Umbilical cord (tissue), 2 donors: ENCODE measurements at places on chromosomes 16 and 17. TPM values are rescaled to one million over a fixed set of nuclear protein-coding genes. Genes with fewer than 3 reads are reported as not detected.

- DNase-seq: peak; percentile 95
Measured at GRCh38 chr16:79653373-79653891, 52.9 kb upstream of the MAF start.

DNA sequence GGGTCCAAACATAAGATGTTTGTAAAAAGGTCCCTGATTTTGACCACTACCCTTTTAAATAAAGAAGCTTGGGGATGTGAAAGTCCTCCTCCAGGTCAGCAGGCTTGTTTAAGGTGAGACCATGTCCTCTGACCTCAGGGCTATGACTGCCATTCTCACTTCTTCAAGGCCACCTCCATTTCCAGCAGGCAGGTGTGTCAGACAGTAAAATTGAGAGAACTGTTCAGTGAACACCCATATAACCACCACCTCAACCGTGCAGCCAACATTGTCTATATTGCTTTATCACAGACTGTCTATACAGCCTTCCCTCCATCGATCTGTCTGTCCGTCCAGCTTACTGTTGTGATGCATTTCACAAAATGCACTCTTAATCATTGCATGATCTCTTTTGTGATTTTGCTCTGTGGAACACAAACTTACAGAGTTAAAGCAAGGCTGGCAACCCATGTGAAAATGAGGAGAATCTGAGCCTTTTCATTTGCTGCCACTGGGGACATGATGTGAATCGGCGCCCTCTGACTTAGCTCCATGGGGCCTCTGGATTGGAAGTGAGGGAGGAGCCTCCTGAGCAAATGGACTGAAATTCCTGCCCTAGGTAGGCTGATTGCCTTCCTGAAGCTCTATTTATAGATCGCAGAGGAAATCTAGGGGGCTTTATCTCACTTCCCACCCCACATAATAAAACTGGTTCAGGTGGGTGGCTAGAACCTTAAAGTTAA is 53.8 kb downstream of the ZNRF1 start:
- DNase-seq: no peak

DNA sequence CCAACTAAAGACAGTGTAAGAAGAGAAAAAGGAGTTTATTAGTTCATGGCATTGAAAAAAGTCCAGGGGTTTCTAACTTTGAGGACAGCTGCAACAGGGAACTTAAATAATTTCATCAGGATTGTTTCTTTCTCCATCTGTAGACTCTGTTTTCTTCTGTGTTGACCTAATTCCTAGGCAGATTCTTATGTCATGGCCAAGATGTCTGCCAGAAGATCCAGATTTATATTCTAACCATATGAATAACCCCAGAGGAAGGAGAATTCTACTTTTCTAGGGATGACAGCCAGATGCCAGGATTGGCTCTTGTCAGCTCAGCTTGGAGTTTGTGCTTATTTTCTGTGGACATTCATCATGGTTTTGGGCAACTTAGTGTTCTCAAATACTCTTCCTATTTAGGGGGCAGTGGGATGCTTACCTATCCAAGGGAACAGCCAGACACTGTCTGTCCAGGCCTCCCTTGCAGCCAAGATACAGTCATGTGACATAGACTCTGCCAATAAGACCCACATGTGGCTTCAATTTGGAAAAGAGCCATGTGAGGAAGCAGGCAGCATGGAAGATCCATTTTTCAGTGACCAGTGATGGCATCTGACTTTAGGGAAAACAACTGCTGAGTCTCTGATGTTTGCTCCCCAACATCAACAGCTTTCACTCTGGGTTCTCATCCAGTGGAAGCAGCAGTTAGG is 18.2 kb downstream of the PCTP start:
- DNase-seq: no peak

DNA sequence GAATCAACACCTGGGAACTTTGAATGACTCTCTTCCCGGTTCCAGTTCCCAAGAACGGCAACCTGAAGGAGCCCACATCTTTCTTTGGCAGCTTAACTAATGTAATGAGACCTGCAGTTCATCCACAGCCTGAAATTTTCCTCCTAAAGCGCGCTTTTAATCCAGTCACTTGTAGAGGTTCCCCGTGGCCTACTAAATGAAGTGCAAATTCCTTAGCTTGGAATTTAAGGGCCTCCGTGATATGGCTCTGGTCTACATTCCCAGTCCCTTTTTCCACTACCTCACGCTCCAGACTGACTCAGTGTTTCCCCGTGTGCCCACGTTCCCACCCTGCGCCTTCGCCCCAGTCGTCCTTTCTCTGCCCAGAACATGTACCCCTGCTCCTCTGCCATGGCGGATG is 27.2 kb downstream of the FZD2 start:
- DNase-seq: peak; percentile 50

- peak; percentile 93 for DNase-seq
Measured at GRCh38 chr17:60601447-60602384, 1.7 kb downstream of the PPM1D start.

- no peak for DNase-seq
Measured at GRCh38 chr17:82615084-82616020, 32.9 kb downstream of the WDR45B start.

- DNase-seq: no peak
Measured at GRCh38 chr16:77955127-77955526, 67.2 kb upstream of the CLEC3A start.

- DNase-seq: no peak
Measured at GRCh38 chr16:74568961-74569631, 37.8 kb downstream of the GLG1 start.

GRCh38 chr16:86964796-86965241 is 352.4 kb downstream of the C16orf95 start:
- no peak for DNase-seq

GRCh38 chr17:9371019-9371418 is 204.6 kb downstream of the STX8 start:
- DNase-seq: no peak

DNA sequence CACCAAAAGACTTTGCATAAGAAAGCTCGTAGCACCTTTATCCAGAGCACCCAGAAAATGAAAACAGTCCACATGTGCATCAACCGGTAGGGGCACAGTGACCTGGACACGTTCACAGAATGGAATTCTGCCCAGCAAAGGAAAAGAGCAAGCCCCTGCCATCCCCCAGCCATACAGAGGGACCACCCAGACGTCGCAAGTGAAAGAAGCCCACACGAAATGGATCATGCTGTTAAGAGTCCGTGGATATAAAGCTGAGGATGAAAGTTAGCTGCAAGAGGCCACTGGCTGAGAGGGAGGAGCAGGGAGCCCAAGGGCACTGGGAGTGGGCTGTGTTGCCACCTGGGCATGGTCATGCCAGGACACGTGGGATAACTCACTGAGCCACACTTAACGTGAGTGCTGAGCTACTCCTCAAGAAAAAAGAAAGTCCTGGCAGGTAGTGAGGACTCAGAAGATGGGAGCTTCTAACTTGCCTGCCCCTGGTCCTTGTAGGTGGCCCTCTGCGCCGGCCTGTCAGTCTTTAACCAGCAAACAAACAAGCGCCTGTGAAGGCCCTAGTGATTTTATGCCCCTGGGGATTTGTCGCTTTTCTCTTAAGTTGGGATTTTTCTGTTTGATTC is 190.7 kb downstream of the C16orf95 start:
- DNase-seq: no peak

DNA sequence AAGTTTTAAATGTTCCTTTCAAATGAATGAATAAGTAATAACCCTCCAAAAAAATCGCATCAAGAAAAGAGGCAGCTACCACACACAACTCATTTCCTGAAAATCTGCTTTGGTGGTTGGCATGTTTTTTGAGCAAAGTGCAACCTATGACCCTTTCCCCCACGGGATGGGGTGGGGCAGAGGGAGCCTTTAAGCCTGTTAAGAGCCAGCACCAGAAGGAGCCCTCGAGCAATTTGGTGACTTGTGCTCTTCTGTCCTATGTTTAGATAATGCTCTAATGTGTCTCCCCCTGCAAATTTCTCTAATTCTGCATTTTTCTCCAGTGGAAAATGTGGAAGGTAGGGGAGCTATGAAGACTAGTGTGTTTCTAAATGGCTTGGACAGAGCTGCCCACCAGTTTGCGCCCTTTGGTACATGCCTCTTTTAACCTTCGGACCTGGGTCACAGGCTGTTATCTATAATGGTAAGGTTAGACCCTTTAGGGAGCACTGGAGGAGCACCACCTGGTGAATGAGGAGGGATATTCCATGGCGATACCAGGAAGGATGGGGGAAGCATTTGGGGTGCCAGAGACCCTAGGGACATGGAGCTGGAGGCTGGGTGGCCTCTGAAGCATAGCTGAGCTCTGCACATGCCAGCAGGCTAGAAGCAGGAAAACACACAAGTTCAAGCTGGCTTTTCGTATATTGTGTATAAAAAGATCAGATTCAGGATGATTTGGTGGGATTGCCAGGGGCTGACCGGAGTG is 1.6 kb downstream of the PYCARD start:
- DNase-seq: no peak

DNA sequence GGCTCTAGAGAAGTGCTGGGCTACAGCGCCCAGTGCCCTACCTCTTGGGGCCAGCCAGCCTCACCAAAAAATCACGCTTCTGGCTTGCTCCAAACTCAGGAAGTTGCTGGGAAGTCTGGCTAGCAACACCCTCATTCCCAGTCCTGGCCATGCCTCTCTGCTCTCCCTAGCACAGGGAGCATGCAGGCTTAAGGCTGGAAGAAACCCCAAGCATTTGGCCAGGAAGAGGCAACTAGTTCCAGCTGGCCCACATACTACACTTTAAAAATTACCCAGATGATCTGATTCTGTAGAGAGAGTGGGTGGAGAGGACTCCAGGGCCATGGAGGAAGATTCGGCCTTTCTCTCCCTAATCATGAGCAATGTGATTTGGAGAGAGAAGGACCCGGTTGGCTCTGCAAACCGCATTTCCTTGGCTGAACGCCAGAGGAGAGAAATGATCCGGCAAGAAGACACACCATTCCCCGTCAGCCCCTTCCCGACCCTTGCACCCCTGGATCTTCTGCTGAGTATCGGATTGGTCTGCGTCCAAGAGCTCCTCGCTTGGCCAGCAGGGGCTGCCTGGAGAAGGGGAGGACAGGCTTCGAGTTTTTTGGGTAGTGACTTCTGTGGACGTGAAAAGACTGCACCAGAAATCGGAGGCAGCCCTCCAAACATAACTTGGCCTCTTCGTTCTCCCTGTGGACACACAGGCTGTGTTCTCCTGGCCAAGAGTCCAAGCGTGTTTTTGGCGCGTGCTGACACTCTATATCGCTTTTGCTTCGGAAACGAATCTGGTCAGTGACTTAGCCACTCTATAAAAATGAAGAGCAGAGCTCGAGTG is 406.3 kb downstream of the WWOX start:
- DNase-seq: peak; percentile 75

DNA sequence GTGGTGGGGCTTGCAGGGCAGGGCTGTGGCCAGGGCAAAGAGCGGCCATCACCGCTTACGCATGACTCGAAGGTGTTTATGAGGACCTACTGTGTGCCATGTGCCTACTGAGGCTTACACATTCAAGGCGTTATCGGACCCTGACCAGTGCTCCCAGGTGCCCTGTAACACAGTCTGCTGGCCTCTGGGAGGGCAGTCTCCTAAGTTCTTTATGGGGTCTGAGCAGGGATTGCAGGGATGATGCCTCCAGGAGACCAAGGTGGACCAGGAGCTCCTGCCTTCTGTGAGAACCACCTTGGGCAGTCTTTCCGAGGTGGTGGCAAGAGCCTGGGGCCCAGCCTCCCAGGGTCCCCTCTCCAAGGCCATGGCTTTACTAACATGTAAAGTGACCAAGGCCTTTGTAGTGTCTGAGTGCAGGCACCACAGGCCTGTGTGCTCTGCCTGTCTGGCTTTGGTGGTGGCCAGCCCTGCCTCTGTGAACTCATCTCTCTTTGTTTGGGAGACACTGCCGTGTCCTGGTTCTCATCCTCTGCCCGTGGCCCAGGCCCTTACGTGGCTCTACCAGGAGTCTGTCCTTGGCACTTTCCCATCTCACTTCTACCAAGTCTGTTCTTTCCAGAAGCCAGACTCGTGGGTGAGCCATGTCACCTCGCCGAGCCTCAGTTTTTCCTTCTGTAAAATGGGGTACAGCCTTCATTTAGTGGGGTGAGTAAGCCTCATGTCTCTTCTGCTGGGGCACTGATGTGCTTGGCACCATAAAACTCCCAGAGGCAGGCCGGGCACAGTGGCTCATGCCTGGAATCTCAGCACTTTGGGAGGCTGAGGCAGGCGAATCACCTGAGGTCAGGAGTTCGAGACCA is 3.4 kb upstream of the SYNGR2 start:
- DNase-seq: no peak

DNA sequence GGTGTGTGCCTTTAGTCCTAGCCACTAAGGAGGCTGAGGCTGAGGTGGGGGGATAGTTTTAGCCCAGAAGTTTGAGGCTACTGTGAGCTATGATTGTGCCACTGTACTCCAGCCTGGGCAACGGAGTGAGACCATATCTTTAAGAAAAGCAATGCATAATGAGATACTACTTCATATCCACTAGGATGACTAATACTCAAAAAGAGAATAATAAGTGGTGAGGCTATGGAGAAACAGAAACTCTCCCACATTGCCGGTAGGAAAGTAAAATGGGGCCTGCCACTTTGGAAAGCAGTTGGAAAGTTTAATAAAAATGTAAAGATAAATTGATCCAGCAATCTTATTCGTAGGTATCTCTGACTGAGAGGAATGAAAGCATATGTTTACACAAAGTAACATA is 4.6 kb upstream of the NPIPB2 start:
- no peak for DNase-seq

The TNP2 gene
- 5.3 TPM for total RNA-seq

The PYDC1 gene
- total RNA-seq: not detected

The EFCAB5 gene
- 4.3 TPM for total RNA-seq

The ANKRD40CL gene
- total RNA-seq: 2.9 TPM
